ENCODE measurements at places on chromosomes 7 and 10.

GRCh38 chr7:29329686-29330085 is 135.1 kb downstream of the CHN2 start:
- DNase-seq, result no peak

DNA sequence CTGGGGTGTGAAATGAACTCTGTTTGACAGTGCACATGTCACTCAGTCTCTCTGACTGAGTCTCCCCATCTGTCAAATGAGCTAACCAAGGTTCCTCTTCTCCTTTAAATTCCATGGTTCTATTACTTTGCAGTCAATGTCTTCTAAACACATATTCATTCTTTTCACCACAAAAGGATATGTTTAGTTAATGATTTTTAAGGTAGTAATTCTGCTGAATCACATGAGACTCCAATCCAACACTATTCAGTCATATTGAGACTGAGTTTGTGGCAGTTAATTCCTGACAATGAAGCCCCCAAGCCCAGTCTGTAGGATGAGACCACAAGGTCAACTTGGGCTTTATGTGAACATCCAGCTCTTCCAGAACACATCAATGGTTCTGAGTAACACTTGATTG is 85.3 kb downstream of the CALN1 start:
- no peak for DNase-seq

DNA sequence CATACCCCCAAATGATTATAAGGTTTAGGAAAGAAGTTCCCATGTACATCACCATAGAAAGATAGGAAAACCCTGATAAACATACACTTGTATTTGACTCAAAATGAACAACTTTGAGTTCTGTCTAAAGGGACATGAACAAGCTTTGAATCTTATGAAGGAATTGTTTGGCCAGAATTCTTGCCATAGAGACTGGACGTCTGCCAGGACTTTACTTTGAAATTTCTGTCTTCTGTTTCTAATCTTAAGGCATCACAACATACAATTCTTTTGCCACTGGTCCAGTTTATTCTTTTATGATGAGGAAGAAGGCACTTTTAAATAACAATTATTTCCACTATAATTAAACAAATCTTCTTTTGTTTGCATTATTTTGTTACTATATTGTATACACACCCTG is 26.2 kb upstream of the CYP26C1 start:
- no peak for DNase-seq

- DNase-seq, result no peak
Observed at GRCh38 chr7:54159088-54159487, 383.1 kb upstream of the VSTM2A start.

DNA sequence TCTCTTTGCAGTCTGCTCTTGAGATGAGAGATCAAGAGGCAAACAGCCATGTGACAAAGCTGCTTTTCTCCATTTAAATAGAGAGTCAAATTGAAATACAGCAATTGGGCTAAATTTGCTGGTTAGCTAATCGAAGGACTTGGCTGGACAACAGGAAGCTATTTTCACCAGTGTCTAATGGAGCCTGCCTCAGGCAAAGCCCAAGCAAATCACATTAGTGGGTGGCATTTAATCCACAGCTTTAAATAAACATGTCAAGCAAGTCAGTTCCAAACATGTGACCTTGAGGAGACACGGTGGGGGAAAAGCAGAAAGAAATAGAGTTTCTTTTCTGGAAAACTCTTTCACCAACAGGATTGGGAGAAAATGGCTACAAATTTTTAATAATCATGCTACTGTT is 180.5 kb upstream of the AOAH start:
- no peak for DNase-seq

- DNase-seq, result no peak
Observed at GRCh38 chr10:129966370-129966888, 2.4 kb upstream of the EBF3 start.

Measured in cerebellar nuclear complex (tissue), 1 donor.